ENCODE measurements at places on chromosomes 7 and 10.

GRCh38 chr7:128448751-128449302 is 6.9 kb upstream of the HILPDA start:
- DNase-seq = no peak

DNA sequence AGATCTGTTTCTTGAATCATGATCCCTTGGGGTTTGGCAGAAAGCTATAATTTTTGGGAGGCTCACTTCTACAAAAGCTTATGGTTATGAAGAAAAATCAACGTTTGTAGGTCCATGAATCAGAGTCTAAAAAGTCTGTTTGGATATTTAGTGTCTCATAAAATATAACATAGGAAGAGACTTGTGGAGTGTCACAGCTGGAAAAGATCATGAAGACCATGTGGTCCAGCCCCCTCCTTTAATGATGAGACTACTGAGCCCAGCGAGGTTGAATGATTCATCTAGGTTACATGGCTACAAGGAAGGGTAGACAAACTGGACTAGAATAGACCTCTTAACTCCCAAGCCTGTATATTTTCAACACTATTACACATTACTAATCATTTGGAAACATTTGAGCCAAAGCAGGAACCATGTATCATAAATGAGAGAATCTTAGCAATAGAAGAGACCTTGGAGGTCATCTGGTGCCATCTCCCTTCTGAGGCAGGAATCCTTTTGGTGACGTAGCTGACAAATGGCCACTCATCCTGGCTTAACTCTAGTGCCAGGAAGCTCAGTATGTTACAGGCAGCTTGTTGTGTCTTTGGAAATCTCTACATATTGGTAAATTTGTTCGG is 152.5 kb downstream of the CREB5 start:
- DNase-seq = no peak

- no peak for DNase-seq
These were observed 451.1 kb upstream of the ZMIZ1 start for GRCh38 chr10:78617631-78618030.

GRCh38 chr7:135718219-135718618 is 9.8 kb downstream of the SLC13A4 start:
- no peak for DNase-seq

GRCh38 chr10:129342385-129342784 is 124.7 kb upstream of the MGMT start:
- no peak for DNase-seq

- peak; percentile 52 for DNase-seq
These were observed 730 bp downstream of the LARP4B start for GRCh38 chr10:930625-931325.

GRCh38 chr10:121511943-121512342 is 86.3 kb downstream of the FGFR2 start:
- DNase-seq = no peak

DNA sequence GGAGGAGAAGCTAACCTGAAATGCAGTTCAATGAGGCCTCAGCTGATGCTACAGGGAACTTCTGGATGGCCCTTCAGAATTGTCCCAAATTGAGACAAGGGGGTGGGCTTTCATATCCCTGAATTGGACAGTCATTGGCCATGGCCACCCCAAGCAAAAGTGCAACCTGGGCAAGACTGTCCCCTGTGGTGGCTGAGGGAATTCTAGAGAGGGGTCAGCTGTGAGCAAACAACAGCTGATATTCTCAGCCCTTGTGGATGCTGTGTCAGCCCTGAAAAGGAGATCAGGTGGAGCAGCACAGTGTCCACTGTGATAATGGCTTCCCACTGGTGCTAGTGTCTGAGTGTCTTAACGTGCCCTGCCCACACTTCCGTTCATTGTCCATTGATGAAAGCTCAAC is 76.6 kb downstream of the SLC16A9 start:
- DNase-seq = no peak

DNA sequence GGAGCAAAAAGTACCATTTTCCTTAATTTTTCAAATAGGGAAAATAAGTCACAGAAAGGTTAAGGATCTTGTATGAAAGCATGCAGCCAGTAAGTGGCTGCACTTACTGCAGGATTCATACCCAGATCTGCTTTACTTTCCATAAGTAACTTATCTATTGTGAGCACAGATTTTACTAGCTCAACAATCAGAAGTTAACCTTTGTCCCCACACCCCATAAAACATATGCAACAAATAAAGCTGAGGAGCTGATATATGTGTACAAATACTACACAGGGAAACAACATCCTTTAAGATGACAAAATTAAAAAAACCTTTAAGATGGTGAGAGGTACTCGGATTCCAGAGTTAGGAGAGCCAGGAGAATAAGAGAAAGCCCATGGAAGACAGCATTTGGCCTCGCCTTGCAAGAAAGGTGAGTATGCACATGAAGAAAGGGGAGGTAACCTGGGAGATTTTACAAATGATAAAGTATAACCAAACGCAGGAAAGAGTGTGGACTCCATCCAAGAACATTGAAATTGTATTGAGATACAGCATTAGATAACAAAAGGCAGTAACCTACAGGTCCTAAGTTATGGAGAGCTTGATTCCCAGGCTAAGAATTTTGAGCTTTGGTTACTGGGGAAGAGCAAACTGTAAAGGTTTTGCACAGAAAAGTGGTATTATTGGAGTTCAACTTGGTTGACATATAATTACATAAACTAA is 87.1 kb downstream of the ITGB8 start:
- no peak for DNase-seq

DNA sequence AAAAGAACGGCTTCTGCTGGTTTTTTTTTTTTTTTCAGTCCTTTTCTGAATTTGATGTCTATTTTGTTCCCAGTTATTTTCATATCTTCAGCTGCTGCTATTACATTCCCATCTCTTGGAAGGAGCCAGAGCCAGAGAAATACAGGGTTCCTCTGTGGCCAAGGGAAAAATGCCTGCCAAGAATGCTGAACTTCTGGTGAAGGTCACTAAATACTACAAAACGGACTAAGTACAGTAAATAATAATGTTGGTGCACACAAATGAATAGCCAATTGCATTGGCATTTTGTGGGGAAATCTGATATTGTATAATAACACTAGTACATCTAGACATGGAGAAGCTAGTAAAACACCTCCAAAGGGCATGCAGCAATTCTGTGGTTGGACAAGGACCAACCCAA is 56.3 kb upstream of the ZEB1 start:
- peak; percentile 74 for DNase-seq

DNA sequence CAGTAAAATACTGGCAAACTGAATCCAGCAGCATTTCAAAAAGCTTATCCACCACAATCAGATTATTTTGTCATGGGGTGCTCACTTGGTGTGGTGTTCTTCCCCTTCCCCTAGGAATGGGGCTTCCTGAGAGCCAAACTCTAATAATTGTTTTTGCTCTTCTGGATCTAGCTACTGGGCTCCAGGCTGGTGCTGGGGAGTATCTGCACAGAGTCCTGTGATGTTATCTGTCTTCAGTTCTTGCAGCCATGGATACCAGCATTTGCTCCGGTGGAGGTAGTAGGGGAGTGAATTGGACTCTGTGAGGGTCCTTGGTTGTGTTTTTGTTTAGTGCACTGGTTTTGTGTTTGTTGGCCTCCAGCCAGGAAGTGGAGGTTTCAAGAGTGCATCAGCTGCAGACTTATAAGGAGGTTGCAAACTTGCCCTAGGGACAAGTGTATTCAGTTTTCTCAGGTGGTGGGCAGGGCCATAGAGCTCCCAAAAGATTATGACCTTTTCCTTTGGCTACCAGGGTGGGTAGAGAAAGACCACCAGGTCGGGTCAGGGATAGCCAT is 308.5 kb upstream of the MAGI2 start:
- DNase-seq = no peak

All from left hindlimb (tissue), 1 donor.